ENCODE measurements at places on chromosomes 6 and 20. TPM values are rescaled to one million over a fixed set of nuclear protein-coding genes. Genes with fewer than 3 reads are reported as not detected.

COL11A2 gene
- total RNA-seq, result 0.83 TPM

VWA7 gene
- 6.4 TPM for total RNA-seq

GRCh38 chr20:42565235-42565995 is 624.3 kb downstream of the PTPRT start:
- H3K4me1 ChIP-seq, result no peaks in the 10 kb centered on the region
- H3K4me3 ChIP-seq, result no peak overlapping the region
- H3K27me3 ChIP-seq, result no peaks in the 10 kb centered on the region
- no peak for DNase-seq
- H3K36me3 ChIP-seq, result no peaks in the 10 kb centered on the region
- no peak overlapping the region for H3K27ac ChIP-seq

MOXD1 gene
- total RNA-seq, result not detected

MICB gene
- total RNA-seq, result 49.0 TPM

DNA sequence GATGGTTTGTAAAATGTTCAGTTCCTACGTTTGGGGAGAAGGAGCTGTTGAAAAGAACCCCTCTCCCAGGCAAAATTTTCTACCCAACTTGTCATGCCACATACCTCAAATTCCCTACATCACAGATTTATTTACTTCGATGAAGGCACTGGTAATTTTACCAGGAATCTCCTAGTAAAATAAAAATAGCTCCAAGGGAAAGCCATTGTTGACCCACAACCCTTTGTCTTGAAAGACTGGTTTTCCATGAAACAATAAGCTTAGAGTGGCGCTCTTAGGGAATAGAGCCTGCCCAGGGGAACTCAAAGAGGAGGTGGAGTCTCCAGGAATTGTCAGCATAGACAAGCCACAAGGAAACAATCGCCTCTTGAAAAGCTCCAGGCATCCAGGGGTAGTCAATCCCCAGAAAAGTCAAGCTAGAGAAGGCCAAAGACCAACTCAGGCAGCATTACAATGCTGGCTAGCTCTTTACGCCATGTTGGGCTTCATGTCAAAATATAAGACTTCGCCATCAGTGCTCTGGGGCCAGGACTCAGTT is 99.2 kb upstream of the RREB1 start:
- H3K36me3 ChIP-seq, result no peaks in the 10 kb centered on the region
- H3K4me1 ChIP-seq, result no peaks in the 10 kb centered on the region

DNA sequence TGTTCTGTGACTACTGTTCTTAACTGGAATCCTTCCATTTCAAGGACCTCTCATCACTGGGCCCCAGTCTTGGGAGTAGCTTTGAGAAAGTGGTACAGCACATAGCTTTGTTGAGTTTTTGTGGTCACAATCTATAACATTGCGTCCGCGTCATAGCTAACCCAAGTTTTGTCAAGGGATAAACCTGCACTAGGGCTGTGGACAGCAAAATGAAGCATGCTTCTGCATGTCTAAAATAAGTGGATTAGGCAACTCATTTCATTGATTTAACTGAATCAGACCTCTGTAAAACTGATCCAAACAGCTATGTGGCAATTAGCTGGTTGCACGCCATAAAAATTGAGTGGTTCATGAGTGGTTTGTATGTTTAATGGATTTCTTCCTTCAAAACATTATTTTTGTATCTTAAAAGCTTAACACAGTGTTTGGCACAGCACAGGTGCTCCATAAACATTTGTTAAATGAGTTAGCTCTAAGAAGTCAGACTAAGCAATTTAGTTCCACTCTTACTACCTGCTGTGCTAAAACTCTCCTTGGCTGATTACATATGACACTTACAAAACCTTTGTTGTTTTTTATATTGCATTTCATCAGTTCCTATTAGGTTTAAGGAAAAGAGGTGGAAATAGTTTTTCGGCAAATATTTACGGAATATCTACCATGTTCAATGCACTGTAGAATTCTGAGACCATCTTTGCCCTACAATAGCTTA is 160.3 kb upstream of the ATXN1 start:
- H3K4me1 ChIP-seq, result no peaks in the 10 kb centered on the region
- no peak overlapping the region for H3K27ac ChIP-seq
- H3K4me3 ChIP-seq, result no peak overlapping the region
- peaks cover 14% of the 10 kb centered on the region for H3K27me3 ChIP-seq
- no peak for DNase-seq
- no peaks in the 10 kb centered on the region for H3K36me3 ChIP-seq

DPM1 gene
- total RNA-seq, result 50.6 TPM

GRCh38 chr20:19427480-19427879 is 215.0 kb downstream of the SLC24A3 start:
- H3K4me1 ChIP-seq, result peaks cover 4% of the 10 kb centered on the region
- H3K27ac ChIP-seq, result no peak overlapping the region
- peaks cover 13% of the 10 kb centered on the region for H3K27me3 ChIP-seq
- H3K4me3 ChIP-seq, result no peak overlapping the region
- H3K36me3 ChIP-seq, result no peaks in the 10 kb centered on the region

- no peaks in the 10 kb centered on the region for H3K36me3 ChIP-seq
- no peaks in the 10 kb centered on the region for H3K4me1 ChIP-seq
- H3K27me3 ChIP-seq, result peaks cover 5% of the 10 kb centered on the region
- H3K4me3 ChIP-seq, result no peak overlapping the region
Observed at GRCh38 chr6:11605507-11605905, 68.0 kb downstream of the TMEM170B start.

- no peaks in the 10 kb centered on the region for H3K36me3 ChIP-seq
- no peaks in the 10 kb centered on the region for H3K27me3 ChIP-seq
- no peaks in the 10 kb centered on the region for H3K4me1 ChIP-seq
- H3K4me3 ChIP-seq, result no peak overlapping the region
- H3K27ac ChIP-seq, result no peak overlapping the region
- no peak for DNase-seq
Observed at GRCh38 chr20:14691994-14692393, 354.6 kb upstream of the FLRT3 start.

CLPSL1 gene
- total RNA-seq, result not detected

DNA sequence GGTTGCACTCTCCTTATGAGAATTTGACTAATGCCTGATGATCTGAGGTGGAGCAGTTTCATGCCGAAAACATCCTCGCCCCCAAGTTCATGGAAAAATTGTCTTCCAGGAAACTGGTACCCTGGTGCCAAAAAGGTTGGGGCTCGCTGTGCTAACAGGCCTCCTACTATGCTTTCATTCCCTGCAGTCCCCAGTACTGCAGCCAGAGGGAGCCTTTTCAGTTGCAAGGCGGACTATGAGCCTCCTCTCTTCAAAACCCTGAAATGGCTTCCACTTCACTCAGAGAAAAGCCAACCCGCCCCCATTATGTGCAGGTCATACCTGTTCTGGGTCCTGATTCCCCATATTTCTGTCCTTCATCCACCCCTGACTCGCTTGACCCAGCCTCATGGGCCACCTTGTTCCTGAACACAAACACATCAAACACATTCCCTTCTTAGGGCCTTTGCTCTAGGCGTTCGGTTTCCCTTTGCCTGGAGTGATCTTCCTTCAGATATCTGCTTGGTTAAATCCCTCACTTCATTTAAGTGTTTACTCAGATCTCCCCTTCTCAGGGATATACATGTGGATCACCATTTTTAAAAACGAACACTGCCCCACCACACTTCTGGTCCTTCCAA is 173.7 kb downstream of the PHACTR1 start:
- H3K27ac ChIP-seq, result no peak overlapping the region
- H3K4me1 ChIP-seq, result no peaks in the 10 kb centered on the region
- peaks cover 4% of the 10 kb centered on the region for H3K27me3 ChIP-seq
- no peak overlapping the region for H3K4me3 ChIP-seq
- peak; percentile 39 for DNase-seq

DOK5 gene
- not detected for total RNA-seq

UBE3D gene
- 5.0 TPM for total RNA-seq

TFAP2D gene
- total RNA-seq, result not detected

GRCh38 chr6:119119989-119120388 is 41.5 kb upstream of the FAM184A start:
- no peaks in the 10 kb centered on the region for H3K36me3 ChIP-seq
- no peak for DNase-seq
- H3K4me1 ChIP-seq, result no peaks in the 10 kb centered on the region
- no peak overlapping the region for H3K4me3 ChIP-seq

DNA sequence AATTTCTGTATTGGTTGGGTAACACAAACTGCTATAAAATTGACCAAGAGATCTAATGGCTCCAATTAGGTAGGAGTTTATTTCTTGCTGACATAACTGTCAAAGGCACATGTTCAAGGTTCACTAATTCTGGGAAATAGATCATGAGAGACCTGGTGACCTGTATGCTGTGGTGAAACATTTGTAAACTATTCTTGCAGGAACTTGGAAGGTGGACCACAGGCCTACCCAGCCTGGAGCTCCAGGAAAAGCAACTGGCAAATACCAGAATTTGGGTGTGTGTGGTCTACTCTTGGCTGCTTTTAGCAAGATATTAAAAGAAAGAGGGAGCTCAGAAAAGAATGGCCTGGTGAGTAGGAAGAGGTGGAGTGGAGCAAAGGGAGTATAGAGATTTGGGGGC is 184.6 kb downstream of the QKI start:
- DNase-seq, result no peak

DNA sequence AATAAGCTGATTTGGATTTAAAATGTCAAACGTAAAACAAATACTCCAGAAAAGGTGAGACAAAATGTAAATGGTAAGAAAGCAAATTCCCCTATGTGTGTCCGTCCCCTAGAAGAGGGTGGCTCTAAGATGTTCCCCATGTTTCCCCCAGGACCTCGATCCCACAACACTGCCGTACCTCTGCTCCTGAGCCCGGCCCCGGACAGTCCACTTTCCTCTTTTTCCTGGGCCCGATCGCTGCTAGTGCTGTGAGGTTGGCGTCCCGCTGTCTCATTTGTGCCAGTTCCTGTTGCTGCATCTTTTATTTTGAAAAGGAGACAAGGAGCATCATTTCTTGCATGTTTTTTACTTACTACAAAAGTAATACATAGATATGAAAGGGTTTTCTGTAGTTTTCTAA is 68.3 kb downstream of the TAF4 start:
- no peak for DNase-seq
- H3K36me3 ChIP-seq, result peaks cover 70% of the 10 kb centered on the region
- H3K27me3 ChIP-seq, result no peaks in the 10 kb centered on the region
- no peak overlapping the region for H3K4me3 ChIP-seq

- H3K36me3 ChIP-seq, result peaks cover 40% of the 10 kb centered on the region
- no peaks in the 10 kb centered on the region for H3K4me1 ChIP-seq
- no peak overlapping the region for H3K27ac ChIP-seq
- no peaks in the 10 kb centered on the region for H3K27me3 ChIP-seq
- no peak overlapping the region for H3K4me3 ChIP-seq
Observed at GRCh38 chr6:44431118-44431725, 43.7 kb downstream of the CDC5L start.

BPIFB2 gene
- total RNA-seq, result not detected

DNA sequence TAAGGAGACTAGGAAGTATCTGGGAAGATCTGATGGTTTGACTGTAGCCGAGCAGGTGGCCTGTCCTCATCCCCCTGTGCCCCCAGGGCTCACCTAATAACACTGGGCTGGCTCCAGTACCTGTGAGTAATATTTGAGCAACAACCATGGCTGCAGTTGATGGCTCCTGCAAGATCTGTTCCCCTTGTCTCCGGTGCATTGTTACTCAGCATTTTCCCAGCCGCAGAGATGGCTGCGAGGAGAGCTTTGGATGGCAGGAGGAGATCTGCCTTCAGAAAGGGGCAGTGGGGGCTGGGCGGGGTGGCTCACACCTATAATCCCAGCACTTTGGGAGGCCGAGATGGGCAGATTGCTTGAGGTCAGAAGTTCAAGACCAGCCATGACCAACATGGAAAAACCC is 39.3 kb downstream of the PTK7 start:
- H3K27ac ChIP-seq, result no peak overlapping the region
- H3K4me3 ChIP-seq, result no peak overlapping the region
- no peak for DNase-seq
- H3K27me3 ChIP-seq, result no peaks in the 10 kb centered on the region

ARMH2 gene
- 0.97 TPM for total RNA-seq

GRCh38 chr20:1242530-1242929 is 16.7 kb downstream of the RAD21L1 start:
- no peak overlapping the region for H3K4me3 ChIP-seq
- peaks cover 22% of the 10 kb centered on the region for H3K27me3 ChIP-seq
- H3K36me3 ChIP-seq, result no peaks in the 10 kb centered on the region
- DNase-seq, result no peak
- peaks cover 9% of the 10 kb centered on the region for H3K4me1 ChIP-seq

DNA sequence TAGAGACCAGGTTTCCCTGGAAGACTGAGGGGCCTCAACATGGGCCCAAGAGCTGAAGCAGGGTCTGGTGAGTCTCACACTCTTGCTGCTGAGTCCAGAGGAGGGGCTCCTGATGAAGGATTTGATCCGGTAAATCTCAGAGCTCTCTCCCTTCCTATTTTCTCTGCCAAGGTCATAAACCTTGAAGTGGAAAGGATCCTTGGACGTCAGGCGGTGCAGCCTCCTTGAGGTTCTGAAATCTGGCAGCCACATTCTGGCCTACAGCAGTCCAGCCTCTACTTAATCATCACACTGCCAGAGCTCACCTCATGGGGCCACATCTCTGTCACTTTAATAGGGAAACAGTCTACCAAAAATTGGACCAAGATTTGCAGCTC is 24.0 kb downstream of the ACSS1 start:
- H3K4me1 ChIP-seq, result peaks cover 42% of the 10 kb centered on the region
- DNase-seq, result no peak
- H3K27me3 ChIP-seq, result no peaks in the 10 kb centered on the region

SNAI1 gene
- 0.47 TPM for total RNA-seq

DNA sequence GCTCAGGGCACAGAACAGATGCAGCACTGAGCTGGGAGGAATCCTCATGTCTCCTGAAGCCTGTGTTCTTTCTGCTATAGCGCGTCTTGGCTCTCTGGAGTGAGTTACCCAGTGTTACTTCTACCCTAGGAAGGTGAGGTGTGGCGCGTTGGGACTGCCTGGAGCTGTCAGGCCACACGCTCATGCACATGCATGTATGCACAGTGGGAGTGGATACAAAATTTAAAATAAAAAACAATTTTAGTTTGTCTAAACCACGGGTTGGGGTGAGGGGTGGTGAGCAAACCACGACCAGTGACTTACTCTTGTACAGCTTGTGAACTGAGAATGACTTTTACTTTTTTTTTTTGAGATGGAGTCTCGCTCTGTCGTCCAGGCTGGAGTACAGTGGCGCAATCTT is 298.6 kb upstream of the SUPT3H start:
- H3K4me1 ChIP-seq, result peaks cover 24% of the 10 kb centered on the region
- H3K36me3 ChIP-seq, result peaks cover 3% of the 10 kb centered on the region
- H3K27me3 ChIP-seq, result no peaks in the 10 kb centered on the region
- H3K4me3 ChIP-seq, result no peak overlapping the region
- no peak overlapping the region for H3K27ac ChIP-seq

TUBB gene
- 1,703 TPM for total RNA-seq

TCP11 gene
- total RNA-seq, result not detected

- H3K4me3 ChIP-seq, result no peak overlapping the region
- no peak overlapping the region for H3K27ac ChIP-seq
- no peaks in the 10 kb centered on the region for H3K36me3 ChIP-seq
- no peaks in the 10 kb centered on the region for H3K4me1 ChIP-seq
- no peaks in the 10 kb centered on the region for H3K27me3 ChIP-seq
Observed at GRCh38 chr20:9031991-9032390, 36.9 kb upstream of the PLCB4 start.

DNA sequence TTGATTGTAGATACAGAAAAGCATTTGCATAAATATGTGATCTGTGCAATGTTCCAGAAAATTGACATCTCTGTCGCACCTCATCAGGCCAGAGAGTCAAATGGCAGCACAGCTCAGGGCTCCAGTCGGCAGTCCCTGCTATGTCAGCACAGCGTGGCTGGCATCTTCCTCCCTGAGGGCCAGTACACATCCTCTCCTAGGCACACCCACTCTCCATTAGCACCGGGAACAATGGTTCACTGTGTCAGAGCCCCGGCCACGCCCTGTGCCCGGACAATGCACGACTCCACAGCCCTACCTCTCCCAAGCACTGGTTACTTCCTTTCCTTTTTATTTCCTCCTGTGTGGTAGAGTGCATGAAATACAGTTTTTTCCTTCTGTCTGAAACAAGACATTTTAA is 114.9 kb downstream of the FOXC1 start:
- H3K4me1 ChIP-seq, result no peaks in the 10 kb centered on the region
- peaks cover 2% of the 10 kb centered on the region for H3K36me3 ChIP-seq
- DNase-seq, result no peak
- H3K4me3 ChIP-seq, result no peak overlapping the region
- no peaks in the 10 kb centered on the region for H3K27me3 ChIP-seq
- no peak overlapping the region for H3K27ac ChIP-seq
